ENCODE measurements at places on chromosomes 11 and 22. TPM values are rescaled to one million over a fixed set of nuclear protein-coding genes. Genes with fewer than 3 reads are reported as not detected.

CEND1 gene
- polyA plus RNA-seq = 0.27 TPM

DLG2 gene
- 11.5 TPM for polyA plus RNA-seq

GRIA4 gene
- polyA plus RNA-seq = 0.94 TPM

P2RX6 gene
- polyA plus RNA-seq = 0.89 TPM

GRCh38 chr11:132142554-132142953 is 772.1 kb downstream of the NTM start:
- DNase-seq = no peak

- no peak for DNase-seq
Measured at GRCh38 chr22:26828311-26828710, 170.9 kb downstream of the MIAT start.

- peak; percentile 40 for DNase-seq
Measured at GRCh38 chr11:60840470-60841430, 1.2 kb upstream of the CCDC86 start.

- DNase-seq = no peak
Measured at GRCh38 chr11:112513417-112513816, 252.8 kb upstream of the PLET1 start.

GRCh38 chr22:35299217-35299672 is 449 bp upstream of the TOM1 start:
- no peak for DNase-seq

GRCh38 chr11:60926500-60926899 is 2.2 kb downstream of the TMEM132A start:
- DNase-seq = no peak

DNA sequence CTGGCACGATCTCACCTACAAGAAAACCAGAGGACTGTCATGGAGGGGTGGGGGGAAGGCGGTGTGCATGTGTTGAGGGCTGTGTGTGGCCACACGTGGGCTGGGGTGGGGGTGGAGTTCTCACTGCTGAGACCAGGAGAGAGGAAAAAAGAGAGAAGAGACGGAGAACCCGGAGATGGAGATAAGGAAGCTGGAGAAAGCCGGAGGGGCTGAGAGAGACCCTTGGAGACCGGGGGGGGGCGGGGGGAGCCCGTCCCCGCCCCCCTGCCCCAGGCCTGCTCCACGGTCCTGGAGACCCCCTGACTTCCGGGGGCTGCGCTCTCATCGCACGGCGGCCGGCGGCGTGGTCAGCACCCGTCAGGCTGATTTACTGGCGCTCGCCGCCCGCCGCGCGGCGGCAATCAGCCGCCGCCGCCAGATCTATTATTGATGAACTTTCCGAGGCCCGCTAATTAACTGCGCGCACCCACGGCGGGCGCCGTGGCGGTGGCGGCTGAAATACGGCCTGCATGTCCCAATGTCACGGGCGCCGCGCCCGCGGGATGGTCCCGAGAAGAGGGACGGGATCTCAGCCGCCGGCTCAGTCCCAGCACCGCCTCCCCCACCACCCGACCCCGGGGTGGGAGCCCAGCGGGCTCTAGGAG is 187.4 kb downstream of the MN1 start:
- no peak for DNase-seq

DNA sequence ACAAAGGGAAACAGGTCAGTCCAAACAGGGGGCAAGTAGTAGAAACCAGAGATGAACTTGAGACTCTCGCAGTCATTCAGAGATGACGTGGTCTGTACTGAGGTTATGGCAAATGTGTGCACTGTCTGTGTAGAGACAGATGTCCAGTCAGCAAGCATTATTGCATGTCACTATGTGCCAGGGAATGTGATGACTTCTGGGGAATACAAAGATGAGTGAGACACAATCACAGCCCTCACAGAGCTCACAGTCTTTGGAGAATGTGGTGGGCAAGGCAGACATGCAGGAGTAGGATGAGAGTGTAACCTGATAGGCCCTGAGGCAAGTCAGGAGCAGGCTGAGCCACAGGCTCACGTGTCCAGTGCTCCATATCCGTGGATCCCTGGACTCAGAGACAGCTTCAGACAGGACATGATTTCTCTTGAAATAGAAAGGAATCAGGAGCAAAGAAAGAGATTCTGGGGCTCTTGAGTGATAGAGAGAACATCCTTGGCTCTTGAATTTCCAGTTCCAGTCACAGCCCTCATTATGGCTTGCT is 550.7 kb downstream of the ETS1 start:
- DNase-seq = no peak

GRCh38 chr11:64094463-64095260 is 58.9 kb downstream of the FLRT1 start:
- no peak for DNase-seq

DNA sequence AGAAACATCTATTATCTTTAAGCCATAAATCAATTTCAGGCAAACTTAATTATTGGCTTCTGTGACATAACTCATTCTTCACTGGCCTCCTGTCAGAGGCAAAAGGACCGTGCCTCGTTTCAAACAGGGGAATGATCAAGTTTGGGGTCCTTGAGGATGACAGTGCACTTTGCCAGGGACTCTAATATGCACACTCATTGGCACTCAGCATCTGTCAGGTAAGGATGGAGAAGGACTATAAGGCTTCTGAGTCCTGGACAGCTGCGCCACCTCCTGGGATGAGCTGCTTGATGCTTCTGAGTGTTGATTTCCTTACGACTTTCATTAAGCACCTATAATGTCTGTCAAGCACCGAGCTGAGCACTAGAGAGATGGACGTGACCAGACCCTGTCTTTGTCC is 20.2 kb downstream of the BPIFC start:
- no peak for DNase-seq
